ENCODE measurements at places on chromosomes 1 and 21.

DNA sequence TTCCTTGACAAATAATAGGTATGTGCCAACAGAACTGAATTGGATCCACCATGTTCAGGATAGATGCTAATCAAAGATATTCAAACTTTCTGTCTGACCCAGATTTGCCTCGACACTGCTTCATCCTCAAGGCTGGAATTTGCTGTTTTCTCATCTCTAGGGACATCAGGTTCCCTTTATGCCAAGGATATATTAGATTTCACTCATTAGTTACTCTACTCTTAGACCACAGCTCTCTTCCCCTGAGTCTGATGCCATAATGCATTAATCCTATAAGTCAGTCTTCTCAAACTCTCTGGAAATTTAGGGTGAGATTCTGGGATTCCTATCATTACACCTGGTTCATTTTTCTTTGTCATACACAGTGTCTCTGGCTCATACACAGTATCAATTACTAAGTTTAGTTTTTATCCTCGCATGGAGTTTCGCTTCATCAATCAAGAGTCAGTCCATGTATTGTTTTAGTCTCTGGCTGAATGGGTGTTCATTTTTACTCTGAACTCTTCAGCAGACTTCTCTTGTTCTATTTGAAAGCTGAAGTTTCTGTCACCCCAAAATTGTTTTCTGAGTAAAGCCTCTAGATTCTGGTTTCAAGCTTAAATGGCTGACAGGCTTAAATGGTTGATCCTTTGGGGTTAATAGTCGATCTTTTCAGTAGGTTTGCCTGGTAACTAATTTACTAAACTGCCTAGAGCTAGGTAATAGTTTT is 9.3 kb upstream of the DCAF6 start:
- no peak for DNase-seq

DNA sequence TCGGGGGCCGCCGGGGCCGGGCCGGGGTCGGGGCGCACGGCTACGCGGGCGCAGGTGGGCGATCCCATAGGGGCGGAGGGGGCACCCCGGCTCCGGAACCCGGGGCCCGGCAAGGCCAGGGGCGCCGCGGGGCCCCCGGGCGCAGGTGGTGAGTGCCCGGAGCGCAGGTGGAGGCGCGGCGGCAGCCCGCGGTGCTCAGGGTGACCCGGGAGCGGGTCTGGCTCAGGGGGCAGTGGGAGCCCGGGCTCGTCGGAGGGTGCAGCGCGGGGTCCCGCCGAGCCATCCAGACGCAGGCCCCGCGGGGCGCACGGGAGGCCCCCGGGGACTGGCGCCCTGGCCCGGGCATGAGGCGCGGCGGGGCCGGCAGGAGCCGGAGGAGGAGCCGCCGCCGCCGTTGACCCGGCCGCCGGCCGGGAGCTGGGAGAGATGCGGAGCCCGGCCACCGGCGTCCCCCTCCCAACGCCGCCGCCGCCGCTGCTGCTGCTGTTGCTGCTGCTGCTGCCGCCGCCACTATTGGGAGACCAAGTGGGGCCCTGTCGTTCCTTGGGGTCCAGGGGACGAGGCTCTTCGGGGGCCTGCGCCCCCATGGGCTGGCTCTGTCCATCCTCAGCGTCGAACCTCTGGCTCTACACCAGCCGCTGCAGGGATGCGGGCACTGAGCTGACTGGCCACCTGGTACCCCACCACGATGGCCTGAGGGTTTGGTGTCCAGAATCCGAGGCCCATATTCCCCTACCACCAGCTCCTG is 489 bp downstream of the CELSR2 start:
- DNase-seq = no peak

- DNase-seq = no peak
These were observed 8.7 kb downstream of the WRAP73 start for GRCh38 chr1:3641046-3641760.

DNA sequence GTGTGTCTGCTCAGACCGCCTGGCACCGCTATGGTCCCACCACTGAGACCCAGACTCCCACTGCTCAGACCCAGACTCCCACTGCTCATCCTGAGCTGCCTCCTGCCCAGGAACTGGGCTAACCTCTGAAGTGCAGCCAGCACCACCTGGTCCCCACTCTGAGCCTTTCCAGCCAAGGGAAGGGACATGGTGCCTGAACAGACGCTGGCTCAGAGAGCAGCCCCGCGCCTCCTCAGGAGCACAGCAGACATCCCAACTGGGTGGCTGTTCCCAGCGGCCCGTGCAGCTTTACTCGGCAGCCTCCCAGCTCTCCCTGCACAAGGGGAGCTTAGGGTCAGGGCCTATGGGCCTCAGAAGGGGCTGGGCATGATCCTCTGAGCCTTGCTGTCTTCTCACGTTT is 27.8 kb upstream of the CNTN2 start:
- no peak for DNase-seq

- no peak for DNase-seq
These were observed 112.6 kb downstream of the LRIG2 start for GRCh38 chr1:113185463-113186104.

DNA sequence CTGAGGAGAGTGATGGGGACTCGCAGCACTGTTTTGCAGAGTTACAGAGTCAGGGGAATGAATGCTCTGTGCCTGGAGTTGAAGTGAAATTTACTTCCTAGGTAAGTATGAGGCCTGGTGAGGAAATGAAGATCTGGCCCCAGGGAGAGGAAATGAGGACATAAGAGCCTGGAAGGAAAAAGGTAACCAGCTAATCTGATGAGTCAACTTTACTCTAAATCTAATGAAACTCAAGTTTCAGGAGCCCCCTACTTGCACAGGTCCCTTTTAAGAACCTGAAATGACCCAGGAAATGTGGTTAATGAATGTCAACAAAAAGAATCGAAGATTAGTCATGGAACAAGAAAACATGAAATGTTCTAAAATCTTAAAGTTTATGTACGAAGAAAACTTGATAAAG is 599.0 kb downstream of the AGBL4 start:
- no peak for DNase-seq

GRCh38 chr1:116340506-116341231 is 32.4 kb upstream of the ATP1A1 start:
- DNase-seq = no peak

- no peak for DNase-seq
These were observed 135.1 kb upstream of the PTGFR start for GRCh38 chr1:78355656-78356055.

DNA sequence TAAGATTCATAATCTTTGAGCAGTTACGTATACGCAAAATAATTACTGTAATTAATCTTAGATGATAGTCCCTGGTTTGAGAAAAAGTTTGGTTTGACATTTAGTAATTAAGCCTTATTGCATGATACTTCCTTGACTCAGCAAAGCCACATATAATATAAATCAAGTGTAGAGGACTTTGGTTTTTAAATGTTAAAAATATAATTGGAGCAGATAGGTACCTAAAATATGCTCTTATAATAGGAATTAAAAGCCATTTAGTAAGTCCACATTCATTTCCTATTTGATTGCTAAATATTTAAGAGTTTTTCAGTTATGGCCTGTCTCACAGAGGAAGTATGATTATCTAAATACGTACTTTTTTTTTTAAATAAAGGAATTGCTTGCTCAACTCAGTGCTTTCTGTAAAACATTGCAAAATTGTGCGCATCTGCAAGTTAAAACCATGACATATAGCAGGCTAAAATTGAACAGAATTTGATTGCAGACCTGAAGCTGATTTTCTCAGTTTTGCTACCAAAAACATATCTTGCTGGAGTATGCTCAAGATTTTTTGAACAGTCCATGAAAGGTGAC is 20.4 kb downstream of the RPE65 start:
- DNase-seq = no peak

GRCh38 chr1:100152271-100152670 is 19.3 kb downstream of the TRMT13 start:
- DNase-seq = no peak

GRCh38 chr1:170318141-170318540 is 172.4 kb downstream of the NTMT2 start:
- DNase-seq = no peak

GRCh38 chr1:6392809-6393399 is 663 bp downstream of the ACOT7 start:
- no peak for DNase-seq

DNA sequence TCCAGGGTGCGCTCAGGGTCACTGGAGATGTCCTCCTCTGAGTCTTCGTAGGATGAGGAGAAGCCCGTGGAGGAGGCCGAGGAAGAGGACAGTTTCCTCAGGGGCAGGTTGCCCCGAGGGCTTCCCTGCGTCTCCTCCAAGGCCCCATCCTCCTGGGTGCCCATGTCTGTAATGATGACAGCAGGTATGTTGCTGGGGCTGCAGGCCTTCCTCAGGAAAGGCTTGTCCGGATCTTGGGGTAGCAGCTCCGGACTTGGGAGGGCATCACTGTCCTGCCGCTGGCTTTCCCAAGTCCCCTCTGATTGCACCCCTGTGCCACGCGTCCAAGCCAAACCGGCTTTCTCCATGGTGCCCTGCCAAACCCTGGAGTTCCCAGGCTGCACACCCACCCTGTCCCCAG is 3.5 kb downstream of the ITPKB start:
- no peak for DNase-seq

- no peak for DNase-seq
These were observed 195.8 kb upstream of the JUN start for GRCh38 chr1:58979677-58980076.

DNA sequence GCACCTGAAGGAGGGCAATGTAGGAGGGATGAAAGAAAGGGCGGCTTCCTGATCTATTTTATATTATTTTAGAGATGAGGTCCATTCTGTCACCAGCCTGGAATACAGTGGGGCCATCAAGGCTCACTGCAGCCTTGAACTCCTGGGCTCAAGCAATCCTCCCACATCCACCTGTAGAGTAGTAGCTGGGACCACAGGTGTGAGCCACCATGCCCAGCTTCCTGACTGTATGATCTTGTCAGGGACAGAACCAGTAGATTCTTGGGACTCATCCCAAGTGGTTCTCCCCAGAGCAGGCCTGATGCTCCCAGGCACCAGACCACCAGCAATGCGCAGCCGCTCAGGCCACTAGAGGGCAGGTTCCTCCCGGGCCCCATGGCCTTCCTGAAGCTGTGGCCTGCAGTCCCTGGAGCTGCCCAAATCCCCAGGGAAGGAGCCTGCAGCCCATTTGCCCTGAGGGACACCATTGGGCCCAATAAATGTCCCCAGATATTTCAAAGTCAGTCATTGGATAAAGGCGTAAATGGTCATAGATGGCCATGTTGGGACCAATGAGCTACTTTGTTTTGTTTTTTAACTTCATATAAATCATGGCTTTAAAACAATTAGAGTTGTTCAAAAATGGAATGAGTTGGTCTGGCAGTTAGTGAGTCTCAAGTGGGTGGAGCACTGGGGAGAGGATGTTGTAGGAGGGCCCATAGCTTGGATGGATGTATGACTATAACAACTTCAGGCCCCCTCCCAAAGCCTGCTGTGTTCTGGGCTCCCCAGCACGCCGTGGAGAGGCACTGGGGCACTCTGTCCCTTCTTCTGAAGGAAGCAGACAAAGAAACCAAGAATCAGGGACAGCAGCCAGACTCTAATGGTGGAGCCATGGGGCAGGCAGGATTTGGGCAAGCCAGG is 44.7 kb upstream of the GOLT1A start:
- peak; percentile 8 for DNase-seq

- DNase-seq = no peak
These were observed 6.5 kb downstream of the WARS2 start for GRCh38 chr1:119133987-119134386.

GRCh38 chr1:94110021-94110761 is 10.8 kb downstream of the ABCA4 start:
- no peak for DNase-seq

DNA sequence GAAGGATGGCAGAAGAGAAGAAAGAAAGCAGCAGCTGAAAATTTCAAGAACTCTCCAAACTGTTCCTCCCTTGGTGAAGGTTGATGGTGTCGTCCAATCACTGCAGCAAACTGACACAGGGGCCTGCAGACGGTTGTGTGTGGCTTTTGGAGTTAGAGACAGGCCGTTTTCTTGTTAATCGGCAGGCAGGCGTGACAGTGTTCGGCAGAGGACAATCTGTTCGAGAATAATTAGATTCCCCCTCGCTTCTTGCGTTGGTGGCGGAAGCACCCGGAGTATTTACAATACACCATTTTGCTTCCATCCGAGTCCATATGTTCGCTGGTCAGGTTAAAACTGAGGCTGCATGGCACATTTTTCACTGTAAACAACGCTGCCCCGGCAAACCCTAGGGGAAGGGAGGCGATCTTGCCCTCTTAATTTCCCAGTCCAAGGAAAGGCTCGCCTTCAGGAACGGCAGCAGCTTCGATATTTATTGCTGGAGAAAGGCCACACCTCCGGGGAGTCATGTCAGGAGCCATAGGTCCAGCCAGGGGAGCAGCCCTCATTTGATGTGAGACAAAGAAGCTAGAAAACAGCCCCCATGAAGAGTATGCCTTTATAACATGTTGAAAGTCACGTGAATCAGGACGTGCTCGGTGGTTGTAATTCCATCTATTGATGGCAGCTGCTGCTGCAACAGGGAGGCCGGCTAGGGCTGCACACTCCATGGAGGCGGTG is 360.1 kb downstream of the SMYD3 start:
- no peak for DNase-seq

GRCh38 chr1:38293567-38293966 is 247.0 kb upstream of the POU3F1 start:
- DNase-seq = no peak

DNA sequence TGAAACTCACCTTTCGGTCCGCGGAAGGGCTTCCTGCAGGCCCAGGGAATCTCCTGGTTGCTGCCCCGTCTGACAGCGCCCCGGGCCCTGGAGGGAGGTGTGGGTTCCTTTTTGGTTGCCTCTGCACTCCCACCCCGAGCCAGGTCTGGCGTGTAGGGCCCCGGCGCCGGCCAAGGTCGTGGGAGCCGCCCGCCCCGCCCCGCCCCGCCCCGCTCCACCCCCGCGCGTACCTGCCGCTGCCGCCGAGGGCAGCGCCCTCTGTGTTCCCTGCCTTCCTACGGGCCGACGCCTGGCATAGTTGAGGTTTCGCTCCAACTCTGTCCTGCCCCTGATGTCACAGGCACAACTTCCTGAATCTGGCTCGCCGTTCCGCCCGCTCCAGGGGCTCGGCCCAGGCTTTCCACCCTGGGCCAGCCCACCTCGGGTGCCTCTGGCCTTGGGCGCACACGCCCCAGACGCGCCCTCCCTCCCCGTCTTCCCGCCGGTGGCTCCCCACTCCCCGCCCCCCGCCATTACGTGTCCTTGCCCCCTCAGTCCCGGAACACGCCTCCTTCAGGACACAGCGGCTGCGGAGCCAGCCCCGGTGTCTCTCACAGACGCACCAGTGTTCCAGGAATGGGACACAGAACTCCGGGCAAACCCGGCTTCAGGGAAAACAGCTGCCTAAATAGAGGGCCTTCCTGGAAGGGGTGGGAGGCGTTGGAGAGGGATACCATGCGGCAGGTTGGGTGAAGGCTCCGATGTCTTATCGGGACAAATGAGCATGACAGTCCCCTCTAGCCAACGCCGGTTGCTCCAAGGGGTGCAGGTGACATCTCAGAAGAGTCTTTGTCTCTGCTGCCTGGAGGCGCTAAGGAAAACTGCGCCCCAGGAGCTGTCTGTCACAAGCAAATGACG is at the start of gene KIAA0040:
Gene KIAA0040, minus strand, starts transcription at position 147 of the 897 bp plus-strand sequence. CDS start 31,763 bp downstream, outside the sequence.
- peak; percentile 42 for DNase-seq

DNA sequence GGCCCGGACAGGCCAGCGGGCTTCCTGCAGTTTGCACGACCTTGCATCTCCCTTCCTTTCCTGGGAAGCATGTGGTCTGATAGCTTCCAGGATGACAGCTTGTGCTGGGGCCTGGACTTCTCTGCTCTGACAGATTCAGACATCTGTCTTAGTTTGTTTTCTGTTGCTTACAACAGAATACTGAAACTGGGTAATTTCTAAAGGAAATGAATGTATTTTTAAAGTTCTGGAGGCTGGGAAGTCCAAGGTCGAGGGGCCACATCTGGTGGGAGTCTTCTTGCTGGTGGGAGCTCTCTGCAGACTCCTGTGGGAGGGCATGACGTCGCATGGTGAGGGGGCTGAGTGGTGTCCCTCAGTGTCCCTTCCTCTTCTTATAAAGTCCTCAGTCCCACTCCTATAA is 35.3 kb upstream of the TENT5B start:
- no peak for DNase-seq

- DNase-seq = no peak
These were observed 40.6 kb upstream of the DIPK1A start for GRCh38 chr1:93001893-93002292.
